D341Med (cell line): ENCODE measurements at places on chromosomes 7 and 10.

DNA sequence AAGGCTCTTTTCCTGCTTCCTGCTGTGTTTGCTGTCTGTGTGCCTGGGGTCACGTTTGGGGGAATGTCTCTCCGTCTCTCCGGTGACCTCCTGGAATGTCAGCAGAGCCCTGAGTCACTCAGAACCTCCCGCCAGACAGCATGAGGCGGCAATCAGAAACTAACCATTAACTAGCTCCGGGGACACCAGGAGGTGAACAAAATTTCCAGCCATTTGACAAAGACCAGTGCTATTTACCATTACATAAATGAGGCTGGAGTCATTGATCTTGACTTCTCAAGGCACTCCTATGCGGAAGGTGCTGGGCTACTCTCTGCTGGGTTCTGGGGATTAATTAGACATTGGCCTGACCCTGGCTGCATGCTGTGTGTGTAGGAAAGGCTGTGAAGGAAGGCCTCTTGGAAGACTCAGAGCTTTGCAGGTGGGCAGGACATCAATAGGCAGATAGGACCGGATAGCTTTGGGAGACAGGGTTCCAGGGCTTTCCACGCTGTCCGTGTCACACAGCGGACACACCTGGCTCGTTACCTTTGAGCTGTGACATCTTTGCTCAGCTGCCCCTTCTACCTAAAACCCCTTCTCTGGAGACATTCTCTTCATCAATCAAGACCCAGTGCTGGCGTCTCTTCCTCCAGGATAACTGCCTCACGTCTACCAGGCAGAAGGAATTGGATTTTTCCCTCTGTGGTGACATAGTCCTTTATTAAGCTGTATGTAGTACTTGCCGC lies 77.0 kb downstream of the PFKFB3 start:
- DNase-seq, result no peak

DNA sequence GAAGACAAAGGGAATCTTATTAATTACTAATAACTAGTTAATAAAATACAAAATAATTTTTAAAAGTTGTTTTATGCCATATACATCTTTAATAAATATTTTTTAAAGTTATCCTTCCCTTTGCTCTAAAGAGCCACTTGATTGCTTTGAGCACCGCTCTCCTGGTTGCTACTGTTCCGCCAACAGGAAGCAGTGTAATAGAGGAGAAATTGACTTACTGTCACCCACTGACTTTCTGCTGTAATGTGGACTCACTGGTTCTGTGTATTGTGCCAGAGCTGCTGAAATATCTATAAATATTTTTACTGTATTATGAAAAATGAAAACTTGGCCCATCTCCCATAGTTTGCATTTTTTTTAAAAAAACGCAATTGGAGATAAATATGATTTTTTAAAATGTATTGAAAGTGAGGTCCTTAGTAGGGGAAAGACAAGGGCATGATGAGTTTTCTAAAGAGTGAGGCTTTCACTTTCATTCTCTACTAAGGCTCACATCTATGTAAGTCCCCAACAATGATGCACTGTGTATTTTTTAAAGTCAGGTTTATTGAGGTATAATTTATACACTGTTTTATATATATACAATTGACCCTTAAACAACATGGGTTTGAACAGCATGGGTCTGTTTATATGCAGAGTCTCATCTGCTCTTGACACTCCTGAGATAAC lies 100.5 kb downstream of the NPY start:
- no peak for DNase-seq

GRCh38 chr10:121351540-121351939 lies 246.7 kb downstream of the FGFR2 start:
- DNase-seq, result no peak

DNA sequence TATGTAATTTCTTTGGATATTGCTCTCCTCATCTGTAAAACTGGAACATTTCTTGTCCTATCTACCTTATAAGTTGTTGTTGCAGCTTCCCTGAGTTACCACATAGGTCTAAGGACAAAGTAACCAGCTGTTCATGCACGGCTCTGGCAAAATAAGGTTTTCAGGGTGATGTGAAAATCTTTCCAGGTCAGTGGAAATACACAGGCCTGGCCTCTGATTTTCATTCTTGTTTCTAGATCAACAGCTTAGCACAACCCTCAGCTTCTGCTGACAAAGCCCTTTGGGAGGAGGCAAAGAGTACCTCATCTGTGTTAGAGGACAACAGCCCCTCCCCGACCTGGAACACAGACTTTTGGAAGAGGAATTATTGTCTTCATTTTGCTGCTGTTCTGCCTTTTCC lies 117.5 kb upstream of the AGK start:
- no peak for DNase-seq

GRCh38 chr10:452512-453426 lies 236.7 kb downstream of the DIP2C start:
- DNase-seq, result no peak

- no peak for DNase-seq
Observed at GRCh38 chr10:88975377-88975720, 15.2 kb upstream of the FAS start.

GRCh38 chr7:18890134-18890533 lies 227.3 kb downstream of the TWIST1 start:
- DNase-seq, result no peak

GRCh38 chr10:59968705-59969104 lies 62.3 kb upstream of the CCDC6 start:
- no peak for DNase-seq

DNA sequence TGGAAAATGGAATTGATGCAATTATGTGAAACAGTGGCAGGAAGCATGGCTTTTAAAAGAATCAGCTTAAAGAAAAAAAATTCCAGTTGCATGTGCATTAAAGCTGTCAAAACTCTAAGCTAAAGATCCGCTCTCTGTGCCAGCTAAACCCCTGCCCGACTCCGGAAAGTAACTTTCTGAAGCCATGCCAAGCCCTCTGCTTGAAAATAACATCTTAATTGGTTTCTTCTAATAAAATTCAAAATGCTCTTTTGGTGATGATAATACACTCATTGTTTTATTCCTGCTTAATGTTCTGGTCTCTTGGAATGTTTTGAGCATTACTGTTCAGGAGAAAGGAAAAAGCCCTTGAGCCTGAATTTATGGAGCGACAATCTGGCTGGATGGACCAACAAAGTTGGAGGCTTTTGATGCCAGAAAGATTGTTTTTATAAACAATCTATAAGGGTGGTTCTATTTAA lies 11.7 kb downstream of the SEMA3C start:
- no peak for DNase-seq
